Stimulated activated CD8-positive, alpha-beta memory T cell treated with anti-CD3 and anti-CD28 coated beads, Interleukin-15, amount 100 ng/mL, for 4 hours (primary cell): ENCODE measurements at places on chromosomes 2 and 18.
A peak's percentile ranks its signal among the peaks of the same experiment; 100 is the strongest.

DNA sequence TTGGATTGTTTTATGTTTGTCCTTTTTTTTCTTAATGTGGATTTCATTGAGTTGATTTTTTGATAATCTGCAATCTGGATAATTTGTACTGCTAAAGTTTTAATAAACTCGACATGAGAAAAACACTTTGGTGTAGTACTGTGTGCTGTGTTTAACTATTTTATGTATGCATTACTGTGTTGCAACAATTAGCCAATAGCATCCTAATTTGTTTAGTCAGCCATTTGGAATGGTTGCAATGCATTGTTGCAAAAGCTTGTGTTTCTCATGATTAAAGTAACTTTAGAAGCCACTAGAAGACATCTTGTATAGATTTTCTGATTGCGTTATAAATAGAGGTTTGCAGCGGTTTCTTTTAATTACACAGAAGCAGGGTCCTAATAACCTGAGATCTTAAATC lies 53.5 kb downstream of the PPIG start:
- DNase-seq: no peak

GRCh38 chr2:49298230-49298629 lies 143.9 kb upstream of the FSHR start:
- no peak for DNase-seq

GRCh38 chr18:12554796-12555388 lies 103.0 kb downstream of the SPIRE1 start:
- DNase-seq: no peak

DNA sequence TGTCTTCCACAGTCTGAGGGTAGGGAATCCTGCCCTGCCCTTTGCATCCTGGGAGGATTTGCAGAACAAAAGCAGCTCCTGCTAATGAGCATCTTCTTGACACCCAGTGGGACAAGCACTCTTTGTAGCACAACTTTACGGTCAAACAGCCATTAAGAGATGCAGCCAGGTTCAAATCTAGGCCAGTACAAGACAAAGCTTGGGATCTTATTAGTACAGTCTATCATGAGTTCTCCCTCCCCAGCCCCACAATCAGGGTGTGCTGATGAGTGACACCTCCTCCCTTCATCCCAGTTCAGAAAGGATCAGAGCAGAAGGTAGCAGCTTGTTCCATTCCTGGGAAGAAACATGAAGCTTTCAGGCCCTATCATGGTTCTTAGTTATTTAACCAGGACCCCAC lies 41.9 kb downstream of the MARCO start:
- no peak for DNase-seq

DNA sequence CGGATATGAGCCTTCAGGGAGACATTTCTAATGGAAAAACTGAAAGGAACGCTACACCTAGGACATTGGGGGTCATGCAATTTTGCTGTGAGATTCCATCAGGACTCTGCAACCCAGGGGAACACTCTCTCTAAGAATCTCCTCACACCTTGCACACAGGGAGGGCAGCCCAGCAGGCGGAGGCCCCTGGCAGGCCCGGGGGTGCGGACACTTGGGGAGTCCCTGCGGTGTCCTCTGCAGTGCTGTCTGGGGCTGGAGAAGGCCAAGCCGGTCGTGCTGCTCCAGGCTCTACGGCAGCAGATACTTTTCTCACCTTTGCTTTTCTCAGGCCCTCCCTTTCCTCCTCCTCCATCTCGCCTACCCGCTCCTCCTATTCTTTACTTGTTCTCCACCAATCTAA lies 54.7 kb upstream of the FAM110C start:
- no peak for DNase-seq

DNA sequence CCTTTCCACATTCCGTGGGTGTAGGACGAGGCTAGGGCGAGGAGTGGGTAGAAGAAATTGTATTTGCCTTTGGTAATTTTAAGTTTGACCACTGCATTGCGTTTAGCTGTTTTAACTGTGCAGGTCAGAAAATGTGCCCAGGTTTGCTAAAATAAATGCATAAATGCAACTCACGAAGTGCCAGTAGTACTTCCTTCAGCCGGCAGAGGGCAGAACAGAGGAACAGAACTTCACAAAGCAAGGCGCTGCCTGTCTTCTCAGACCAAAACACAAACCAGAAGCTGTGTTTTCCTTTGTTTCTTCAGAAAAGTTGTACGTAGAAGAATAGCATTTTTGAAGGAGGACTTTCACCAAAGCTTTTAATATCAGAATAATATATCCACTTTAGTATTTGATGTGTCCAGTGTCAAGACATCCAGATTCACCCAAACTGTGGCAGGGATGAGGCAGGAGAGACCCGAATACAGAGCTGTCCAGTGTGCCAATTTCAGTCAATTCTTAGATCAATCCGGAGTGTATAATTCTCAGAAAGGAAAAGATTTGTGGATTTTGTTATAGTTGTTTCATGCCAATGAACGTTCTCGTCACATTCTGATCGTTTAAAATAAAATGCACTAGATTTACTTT lies 348.6 kb downstream of the DLGAP1 start:
- peak; percentile 6 for DNase-seq

GRCh38 chr2:190887089-190887488 lies 6.5 kb downstream of the GLS start:
- no peak for DNase-seq

DNA sequence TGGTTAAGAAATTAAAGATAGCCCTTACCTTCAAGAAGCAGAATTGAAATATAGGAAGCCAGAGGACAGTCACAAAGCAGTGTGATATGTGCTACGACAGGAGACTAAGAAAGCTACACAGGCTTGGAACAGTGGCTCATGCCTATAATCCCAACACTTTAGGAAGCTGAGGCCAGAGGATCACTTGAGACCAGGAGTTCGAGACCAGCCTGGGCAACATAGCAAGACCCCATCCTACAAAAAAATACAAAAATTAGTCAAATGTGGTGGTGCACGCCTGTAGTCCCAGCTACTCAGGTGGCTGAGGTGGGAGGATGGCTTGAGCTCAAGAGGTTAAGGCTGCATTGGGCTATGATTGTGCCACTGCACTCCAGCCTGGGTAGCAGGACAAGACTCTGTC lies 21.9 kb downstream of the GALNT3 start:
- no peak for DNase-seq

- no peak for DNase-seq
These were observed 79.7 kb downstream of the BCL2L11 start for GRCh38 chr2:111200333-111200881.

DNA sequence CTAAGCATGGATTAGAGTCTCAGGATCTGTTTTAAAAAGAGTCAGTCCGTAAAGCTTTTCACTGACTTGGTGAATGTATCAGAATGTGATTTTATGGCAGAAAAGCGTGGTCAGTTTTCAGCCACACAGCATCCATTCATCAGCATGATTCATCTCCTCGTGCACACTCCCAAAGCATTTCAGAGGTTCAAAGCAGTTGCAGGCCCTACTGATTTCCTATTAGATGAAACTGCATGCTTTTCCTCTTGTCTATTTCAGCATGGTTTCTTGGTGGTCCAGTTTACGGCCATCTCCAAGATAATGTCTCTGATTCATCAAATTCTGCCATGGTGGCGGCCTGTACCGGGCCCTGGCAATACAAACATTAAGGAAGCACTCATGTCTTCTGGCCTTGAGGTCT lies 4.8 kb upstream of the PARD6G start:
- DNase-seq: no peak
